Stimulated activated naive CD4-positive, alpha-beta T cell (primary cell): ENCODE measurements at places on chromosomes 2 and 18.

DNA sequence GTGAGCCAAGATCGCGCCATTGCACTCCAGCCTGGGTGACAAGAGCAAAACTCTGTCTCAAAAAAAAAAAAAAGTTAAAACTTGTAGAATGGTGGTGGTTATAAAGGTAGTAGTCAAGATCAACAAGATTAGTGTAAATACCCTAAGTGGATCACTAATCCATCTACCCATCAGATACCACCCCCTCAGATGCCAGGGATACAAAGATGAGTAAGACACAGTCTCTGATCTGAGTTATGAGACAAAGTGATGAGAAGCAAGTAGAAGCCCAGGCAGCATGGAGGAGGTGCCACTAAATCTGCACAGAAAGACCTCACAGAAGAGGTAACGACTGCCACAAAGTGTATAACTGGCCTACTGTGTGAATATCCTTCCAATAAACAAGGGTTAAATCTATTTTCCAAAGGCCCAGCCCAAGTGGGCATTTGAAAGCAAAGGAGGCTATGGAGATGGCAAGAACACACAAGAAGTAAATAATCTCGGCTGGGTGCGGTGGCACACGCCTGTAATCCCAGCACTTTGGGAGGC, 20.2 kb downstream of the NFE2L2 start:
- no peak for DNase-seq

DNA sequence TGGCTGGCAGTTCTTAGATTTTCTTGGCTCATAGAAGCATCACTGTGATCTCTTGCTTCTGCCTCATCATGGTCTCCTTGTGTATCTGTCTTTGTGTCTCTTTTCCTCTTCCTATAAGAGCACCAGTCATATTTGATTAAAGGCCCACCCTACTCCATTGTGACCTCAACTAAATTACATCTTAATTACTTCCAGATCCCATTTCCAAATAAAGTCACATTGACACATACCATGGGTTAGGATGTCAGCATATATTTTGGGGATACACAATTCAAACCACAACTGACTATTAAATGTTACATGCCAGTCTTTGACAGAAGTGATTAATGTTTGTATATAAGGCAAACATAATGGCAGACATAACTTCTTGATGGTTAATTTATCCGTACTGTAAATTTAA, 27.3 kb upstream of the TMX3 start:
- DNase-seq: no peak

- DNase-seq: no peak
These were observed 331.6 kb downstream of the KCNS3 start for GRCh38 chr2:18209934-18210639.

- DNase-seq: no peak
These were observed 17.7 kb upstream of the CNDP1 start for GRCh38 chr18:74516271-74517235.

DNA sequence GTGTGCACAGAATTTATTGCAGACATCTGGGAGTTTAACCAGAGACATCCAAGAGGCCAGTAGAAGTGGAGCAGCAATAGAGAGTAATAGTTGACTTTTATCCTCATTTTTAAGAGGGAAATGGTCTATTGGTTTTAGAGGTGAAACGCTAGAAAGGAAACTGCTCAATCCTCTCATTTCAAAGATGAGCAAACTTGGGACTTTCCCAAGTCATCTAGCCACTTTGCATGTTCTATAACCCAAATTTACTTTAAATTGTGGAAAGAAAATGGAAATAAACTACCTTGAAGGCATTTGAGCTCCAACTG, 601.7 kb downstream of the ARHGAP15 start:
- DNase-seq: no peak

DNA sequence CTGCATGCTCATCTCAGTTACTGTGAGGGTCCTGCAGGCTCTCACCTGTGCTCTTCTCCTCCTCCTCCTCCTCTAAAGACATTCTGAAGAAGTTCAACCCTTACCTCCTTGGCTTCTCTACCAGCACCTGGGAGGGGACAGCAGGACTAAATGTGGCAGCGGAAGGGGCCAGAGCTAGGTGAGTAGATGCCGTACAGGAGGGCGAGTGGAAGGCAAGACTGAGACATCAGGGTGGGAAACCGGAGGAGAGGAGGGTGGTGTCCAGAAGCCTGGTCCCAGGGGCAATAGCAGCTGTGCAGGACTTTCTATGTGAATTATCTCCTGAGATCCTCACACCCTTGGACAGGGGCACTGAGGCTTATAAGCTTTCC, 124.9 kb downstream of the PLB1 start:
- DNase-seq: peak; percentile 25

DNA sequence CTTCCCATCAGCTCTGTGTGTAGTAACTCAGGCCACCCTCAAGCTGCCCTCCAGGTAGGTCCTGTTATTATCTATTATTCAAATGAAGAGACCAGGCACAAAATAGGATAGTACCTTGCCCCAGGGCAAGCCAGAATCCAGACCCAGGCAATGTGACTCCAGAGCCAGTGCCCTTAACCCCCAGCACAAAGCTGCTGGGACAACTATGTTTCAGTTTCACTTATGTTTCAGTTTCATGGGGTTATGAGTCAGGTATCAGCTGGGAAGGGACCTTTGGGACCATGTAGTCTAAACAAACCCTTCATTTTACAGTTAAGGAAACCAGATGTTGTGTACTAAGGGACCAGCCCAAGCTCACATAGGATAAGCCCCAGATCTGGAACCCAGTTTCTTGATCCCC, 10.0 kb downstream of the HK2 start:
- DNase-seq: no peak

- DNase-seq: no peak
These were observed 147.8 kb downstream of the SATB2 start for GRCh38 chr2:199309973-199310372.

- DNase-seq: no peak
These were observed 42.1 kb upstream of the EVA1A start for GRCh38 chr2:75602724-75603342.

- no peak for DNase-seq
These were observed 278.0 kb upstream of the DSEL start for GRCh38 chr18:67794521-67794920.

- no peak for DNase-seq
These were observed 42.8 kb downstream of the SEMA4F start for GRCh38 chr2:74696829-74697228.

GRCh38 chr2:85243101-85244072, 84.4 kb downstream of the TGOLN2 start:
- no peak for DNase-seq

DNA sequence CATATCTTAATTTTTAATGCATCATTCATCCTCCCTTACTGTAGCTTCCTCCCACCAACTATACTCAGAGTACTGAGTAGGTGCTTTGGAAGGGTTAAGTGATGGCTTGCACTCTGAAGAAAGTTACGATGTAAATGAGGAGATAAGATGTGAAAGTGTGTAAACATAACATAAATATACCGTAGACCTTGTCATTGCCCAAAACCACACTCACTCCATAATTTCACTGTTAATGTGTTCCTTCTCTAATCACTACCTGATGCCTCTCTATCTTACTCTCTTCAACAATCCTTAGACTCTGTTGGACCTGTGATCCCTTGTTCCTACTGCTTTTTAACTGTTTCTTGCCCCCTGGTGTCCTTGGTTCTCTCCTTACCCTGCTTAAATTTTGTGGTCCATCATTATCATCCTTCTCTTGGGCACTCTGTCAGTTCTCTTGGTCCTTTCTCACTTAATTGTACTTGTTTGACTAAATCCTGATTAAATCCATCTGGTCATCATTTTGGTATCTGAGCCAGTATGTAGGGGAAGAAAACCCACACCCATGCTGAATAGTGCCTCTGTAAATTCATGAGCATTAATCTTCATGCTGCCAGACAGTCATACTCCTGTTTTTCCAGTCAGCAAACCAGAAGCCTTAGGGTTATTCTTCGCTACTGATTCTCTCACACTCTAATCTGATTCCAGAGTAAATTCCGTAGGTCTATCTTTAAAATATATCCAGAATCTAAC, 45.0 kb downstream of the PMS1 start:
- DNase-seq: no peak

- no peak for DNase-seq
These were observed 221.5 kb downstream of the EPHA4 start for GRCh38 chr2:221350616-221351015.

DNA sequence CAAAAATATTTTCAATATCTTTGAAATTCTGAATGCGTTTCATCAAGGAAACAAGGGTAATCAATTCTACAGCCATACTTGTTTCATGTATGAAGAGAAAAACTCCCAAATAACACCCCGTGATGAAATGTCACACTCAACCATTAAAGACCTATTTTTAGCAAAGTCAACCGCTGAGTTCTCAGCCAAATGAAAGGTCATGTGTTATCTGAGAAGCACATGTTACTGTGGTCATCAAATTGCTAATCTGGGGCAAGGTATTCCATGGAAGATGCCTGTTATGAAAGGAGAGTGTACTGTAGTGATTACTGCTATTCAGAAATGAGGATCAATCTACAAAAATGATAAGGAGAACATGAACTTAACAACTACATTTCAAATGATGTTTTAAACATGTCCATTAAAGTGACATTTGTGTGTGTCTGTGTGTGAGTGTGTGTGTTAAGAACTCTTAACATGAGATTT, 126.7 kb downstream of the BCL2 start:
- DNase-seq: no peak

DNA sequence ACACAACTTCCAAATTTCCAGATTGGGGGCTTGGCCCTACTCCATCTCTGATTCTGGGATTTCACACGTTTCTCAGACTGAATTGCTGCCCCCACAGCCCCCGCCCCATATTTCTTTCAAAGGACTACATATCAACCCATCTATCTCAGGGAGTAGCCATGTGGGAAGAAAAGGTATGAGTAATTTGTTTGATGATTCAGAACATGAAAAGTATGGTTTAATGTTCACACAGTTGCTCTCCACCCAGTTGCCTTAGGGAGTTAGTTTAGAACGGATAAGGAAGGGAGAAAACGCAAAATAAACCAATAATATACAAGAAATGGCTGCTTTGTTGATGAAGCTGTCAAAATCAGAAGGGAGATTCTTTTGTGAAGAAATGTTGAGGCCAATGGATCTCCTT, 145.1 kb downstream of the PIEZO2 start:
- DNase-seq: no peak

GRCh38 chr18:41948544-41949110, 6.4 kb upstream of the PIK3C3 start:
- DNase-seq: no peak

DNA sequence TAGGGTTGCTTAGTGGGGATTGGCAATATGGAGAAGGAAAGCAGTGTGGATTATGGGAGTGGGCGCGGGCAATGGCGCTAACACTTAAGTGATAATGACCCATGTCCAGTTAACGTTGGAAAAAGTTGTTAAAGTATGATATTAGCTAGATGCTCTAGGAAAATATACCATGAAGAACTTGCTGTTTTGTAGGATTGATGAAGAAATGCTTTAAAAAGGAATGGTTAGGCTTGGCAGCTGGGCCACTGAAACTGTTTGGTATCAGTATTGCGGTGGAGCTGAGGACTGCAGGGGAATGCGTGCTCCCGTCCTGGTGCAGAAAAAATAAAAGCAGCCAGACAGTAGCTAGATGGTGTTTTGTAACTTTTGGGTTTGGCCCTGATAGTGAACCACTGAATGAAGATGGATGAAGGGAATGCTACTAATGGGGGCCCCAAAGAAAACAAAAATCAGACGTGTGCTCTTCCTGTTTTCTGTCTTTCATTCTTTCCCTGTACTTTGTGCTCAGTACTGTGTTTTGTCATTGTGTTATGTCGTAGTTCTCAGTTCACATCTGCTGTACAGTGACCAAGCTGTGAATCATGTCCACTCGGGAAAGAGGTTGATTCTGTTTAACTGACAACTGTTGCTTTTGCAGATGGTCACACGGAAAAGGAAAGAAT, 999 bp downstream of the INSIG2 start:
- no peak for DNase-seq

- no peak for DNase-seq
These were observed 86.6 kb upstream of the ZFP36L2 start for GRCh38 chr2:43312755-43313641.

DNA sequence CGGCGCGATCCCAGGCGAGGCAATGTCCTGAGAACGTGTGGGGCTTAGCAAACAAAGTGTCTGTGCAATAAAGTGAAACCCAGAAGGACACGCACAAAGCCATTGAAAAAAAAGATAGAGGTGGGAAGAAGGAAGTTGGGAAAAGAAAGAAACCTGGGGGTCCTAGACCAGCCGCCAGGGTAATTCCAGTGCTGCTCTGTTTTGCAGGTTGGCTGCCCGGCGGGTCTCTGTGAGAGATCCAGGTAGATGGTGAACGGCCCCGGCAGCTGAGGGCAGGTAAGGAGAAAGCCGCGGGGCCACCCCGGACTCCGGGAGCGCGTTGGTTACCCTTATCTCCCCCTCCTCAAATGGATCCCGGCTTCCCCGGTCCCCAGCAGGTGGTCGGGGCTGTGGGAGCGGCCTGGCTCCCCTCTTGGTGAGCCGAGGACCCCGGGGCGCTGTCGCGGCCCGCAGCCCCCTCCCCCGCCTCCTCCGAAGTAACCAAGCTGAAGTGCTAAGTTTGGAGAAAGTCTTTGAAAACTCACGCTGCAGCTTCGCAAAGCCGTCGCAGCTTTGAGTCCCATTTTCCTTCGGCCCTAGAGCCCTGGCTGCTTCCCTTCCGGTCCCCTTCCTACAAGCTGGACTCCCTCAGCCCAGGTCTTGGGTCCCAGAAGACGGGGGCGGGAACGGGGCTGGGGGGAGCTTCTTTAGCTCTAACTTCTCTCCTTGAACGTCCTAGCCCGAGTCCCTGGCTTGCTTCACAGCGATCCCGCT, 588 bp downstream of the OTX1 start:
- no peak for DNase-seq

GRCh38 chr2:14143435-14143834, 489.1 kb upstream of the LRATD1 start:
- no peak for DNase-seq

DNA sequence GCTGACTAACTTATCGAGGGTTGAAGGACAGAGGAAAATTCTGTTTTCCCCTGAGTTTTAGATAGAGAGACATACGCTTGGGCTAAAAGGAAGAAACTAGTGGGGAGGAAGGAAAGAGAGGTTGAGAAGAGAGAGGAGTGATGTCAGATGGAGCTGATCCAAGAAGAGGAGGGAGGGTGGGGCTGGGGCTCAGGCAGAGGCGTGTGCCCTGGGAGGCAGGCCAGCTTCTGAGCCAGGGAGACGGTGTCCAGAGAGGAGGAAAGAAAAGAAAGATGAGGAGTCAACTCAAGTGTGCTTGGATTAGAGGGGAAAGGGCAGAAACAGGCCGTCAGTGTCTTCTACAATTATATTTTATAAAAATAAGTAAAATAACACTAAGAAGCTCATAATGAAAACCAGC, 56.2 kb downstream of the EMILIN2 start:
- no peak for DNase-seq

GRCh38 chr2:1766425-1766824, 22.1 kb upstream of the PXDN start:
- no peak for DNase-seq

DNA sequence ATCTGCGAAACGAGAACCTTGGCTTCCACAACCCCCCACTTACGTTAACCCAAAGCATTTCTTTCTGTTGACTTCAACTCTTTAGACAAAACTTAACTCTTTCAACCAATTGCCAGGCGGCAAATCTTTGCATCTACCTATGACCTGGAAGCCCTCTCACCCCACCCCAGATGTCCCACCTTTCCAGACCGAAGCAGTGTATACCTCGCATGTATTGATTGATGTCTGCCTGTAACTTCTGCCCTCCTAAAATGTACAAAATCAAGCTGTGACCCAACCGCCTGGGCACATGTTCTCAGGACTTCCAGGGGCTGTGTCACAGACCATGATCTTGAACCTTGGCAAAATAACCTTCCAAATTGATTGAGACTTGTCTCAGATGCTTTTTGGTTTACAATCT, 12.3 kb downstream of the AQP12B start:
- no peak for DNase-seq

- DNase-seq: no peak
These were observed 181.6 kb downstream of the DNAH6 start for GRCh38 chr2:84697895-84698294.

- no peak for DNase-seq
These were observed 212.1 kb upstream of the NETO1 start for GRCh38 chr18:73079920-73080319.
